ENCODE measurements at places on chromosomes 4 and X.

DNA sequence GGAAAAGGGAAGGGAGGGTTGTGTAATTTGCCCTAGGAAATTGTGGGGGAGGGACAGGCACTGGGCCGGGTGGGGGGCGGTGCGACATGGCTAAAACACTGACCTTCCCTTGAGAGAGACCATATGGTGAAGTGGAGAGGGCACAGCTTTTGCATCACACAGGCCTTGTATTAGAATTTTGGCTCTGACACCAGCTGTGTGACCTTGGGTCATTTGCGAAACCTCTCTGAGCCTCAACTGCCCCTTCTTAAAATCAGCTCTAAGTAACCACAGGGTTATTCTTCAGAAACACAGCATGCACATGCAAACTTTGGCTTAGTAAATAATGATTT is 25.8 kb downstream of the PDGFRA start:
- peak; percentile 43 for DNase-seq

DNA sequence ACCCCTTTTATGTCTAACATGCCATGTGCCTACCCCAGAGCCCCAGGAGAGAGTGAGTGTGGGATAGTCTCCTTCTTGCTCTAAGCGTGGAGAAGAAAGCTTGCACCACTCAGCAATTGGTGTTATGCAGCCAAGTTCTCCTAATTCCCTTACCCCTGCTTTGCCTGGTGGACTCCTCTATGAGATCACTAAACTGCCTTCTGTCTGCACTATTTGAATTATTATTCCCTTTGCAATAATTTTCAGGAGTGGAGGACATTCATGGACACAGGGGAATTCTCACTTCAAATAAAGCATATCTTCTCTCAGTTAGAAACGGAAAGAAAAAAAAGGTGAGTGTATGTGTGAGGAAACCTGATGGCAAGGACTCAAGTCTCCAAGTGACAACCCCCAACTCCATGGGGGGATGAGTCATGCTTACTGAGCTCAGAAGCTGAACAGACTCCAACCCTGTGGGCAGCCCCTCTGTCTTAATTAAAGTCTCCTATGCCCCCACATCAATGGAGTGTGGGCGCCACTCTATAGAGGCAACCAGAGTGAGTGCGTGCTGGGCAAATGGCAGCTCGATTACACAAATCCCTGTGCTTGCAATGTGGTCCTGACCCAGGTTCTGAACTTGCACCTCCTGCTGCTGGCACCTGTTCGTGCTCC is 381.9 kb downstream of the RAB28 start:
- DNase-seq = no peak

GRCh38 chr4:98544818-98545414 is 113.5 kb downstream of the TSPAN5 start:
- no peak for DNase-seq

DNA sequence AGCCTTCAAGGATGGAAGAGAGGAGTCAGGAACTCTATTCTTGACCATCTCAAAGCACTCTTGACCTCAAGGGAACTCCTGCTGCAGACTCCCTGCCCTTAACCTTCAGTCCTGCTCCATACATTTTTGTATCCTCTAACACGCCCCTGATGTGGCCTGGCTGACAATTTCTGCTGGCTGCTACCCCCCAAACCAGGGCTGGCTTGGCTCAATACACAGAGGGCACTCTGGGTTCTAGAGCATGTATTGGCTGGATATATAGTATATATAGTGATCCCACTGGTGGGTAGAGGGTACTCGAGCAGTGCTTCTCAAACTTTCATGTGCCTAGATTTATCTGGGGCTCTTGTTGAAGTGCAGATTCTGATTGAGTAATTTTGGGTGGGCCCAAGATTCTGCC is 101.9 kb downstream of the SMIM20 start:
- DNase-seq = no peak

- DNase-seq = no peak
Observed at GRCh38 chr4:25028851-25029250, 1.9 kb downstream of the LGI2 start.

DNA sequence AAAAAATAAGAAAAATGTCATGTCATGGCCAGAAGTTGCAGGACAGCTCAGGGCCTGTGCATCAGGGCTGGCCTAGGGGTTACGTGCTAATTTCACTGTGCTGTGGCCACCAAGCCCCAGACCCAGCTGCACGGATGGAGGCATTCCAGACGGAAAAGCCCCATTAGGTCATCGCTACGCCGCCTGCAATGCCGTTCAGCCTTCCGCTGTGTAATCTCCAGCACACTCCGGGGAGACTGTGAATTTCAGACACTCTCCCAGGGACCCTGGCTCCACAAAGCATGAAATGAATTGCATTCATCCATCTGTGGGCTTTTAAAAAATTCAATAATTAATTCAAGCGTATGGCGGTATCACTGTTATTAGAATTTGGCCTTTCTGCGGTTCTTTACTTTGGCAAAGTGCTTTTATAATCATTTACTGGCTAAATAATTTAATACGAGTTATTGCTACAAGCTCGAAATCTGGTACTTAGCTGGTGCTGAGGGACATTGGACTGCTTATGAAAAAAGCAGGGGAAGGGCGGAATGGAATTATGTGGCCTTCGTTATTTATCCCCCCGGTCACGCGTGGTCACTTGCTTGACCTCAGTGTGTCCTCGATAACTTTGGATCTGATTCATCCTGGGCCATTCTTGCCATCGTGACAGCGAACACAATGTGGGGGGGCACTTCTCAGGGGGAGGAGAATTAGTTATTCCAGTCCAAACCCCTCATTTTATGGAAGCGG is 9.0 kb upstream of the NSG1 start:
- no peak for DNase-seq

DNA sequence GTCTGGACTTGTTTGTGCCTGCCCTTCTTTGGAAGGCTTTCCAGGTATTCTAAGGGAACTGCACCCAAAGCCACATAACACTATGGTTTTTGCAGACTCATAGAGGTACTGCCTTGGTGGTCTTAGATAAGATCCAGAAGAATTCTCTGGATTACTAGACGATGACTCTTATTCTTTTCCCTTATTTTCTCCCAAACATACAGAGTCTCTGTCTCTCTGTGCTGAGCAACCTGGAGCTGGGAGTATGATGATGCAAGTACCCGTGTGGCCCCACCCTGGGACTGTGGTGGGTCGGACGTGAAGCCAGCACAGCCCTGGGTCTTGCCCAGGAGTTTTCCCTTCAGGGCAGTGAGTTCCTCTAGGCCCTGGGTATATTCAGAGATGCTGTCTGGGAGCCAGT is 1342.4 kb upstream of the TENM3 start:
- no peak for DNase-seq

DNA sequence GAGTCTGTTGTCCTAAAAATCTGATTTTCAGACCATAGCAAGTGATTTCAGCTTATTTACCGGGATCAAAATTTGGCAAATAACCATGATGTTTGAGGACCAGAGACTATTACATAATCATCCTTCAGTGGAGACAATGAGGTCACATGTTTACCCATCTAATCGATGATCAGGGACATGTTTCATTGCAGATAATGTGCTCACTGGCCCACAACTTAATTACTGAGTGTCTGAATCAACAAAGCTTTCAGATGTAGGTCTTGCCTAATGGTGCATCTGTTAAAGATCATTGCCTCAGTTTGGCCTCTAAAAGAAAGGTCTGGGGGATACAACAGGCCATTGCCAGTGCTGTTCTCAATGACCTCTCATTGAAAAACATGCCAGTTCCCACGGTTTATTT is 42.8 kb upstream of the KLHL34 start:
- no peak for DNase-seq

DNA sequence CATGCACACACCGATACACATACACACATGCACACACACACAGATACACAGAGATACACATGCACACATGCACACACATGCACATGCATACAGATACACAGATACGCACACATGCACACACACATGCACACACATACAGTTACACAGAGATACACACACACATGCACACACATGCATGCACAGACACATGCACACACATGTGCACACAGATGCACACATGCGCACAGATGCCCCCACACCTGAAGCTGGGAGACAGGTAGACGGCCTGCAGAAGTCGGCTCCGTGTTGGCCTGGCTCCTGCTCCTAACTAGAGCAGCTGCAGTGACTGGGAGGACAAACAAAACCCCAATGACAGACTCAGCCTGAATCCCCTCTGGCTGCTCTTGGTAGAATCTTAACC is 46.8 kb downstream of the PSAPL1 start:
- DNase-seq = peak; percentile 18

DNA sequence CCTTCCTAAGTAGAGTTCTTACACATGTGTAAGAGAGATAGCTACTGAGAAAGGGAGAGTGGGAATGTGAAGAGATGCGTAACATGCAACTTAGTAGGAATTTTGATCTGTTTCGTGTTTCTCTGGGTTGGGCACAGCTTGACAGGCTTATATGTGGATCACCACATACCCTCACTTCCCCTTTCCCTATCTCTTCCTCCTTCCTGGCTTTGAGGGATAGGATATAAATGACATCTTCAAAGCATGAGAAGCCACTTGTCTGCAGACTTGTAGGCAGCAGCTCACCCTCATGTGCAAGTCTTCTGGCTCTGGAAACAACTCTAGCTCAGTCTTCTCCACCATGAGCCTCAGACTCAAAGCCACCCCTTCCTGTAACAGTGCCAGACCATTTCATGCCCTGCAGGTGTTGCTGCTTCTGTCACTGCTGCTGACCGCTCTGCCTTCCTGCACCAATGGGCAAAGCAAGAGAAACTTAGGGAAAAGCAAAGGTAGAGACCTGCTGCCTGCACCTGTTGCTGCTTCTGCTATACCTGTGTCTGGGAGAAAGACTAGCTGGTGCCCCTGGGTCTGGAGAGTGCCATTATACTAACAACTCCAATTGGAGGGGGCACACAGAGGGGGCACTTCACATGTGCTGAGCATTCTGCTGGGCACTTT is 5.4 kb upstream of the PF4V1 start:
- DNase-seq = no peak

- no peak for DNase-seq
Observed at GRCh38 chrX:110258552-110258951, 59.3 kb downstream of the AMMECR1 start.

- DNase-seq = no peak
Observed at GRCh38 chr4:174244441-174244840, 39.0 kb downstream of the FBXO8 start.

DNA sequence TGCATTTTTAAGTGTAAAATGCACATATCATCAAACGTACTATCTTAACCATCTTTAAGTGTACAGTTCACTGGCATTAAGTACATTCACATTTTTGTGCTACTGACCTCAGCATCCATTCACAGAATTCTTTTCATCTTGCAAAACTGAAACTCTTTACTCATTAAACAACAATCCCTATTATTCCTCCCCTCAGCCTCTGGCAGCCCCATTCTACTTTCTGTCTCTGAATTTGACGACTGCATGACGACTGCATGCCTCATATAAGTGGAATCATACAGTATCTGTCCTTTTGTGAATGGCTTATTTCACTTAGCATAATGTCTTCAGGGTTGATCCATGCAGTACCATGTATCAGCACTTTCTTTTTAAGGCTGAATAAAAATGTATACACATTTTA is 38.7 kb downstream of the CNKSR2 start:
- no peak for DNase-seq

- DNase-seq = no peak
Observed at GRCh38 chr4:108170631-108171338, 2.1 kb upstream of the LEF1 start.

DNA sequence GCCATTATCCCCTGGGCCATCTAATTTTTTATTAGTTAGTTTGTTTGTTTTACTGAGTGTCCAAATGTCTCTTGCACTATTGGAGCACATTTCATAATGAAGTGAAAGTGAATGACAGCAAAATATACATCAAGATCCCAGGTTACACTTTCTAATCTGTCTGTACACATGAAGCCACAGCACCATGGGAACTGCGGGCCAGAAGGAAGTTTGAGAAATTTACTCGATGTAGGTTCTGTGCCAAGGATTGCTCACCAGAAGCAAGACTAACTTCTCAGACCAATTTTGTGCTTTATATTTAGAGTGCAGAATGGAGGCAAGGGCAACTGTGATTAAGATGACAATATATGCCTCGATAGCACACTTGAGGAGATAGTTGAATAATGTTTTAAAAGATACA is 258.0 kb downstream of the COL25A1 start:
- DNase-seq = no peak

GRCh38 chr4:65399084-65399483 is 271.2 kb downstream of the EPHA5 start:
- DNase-seq = no peak

DNA sequence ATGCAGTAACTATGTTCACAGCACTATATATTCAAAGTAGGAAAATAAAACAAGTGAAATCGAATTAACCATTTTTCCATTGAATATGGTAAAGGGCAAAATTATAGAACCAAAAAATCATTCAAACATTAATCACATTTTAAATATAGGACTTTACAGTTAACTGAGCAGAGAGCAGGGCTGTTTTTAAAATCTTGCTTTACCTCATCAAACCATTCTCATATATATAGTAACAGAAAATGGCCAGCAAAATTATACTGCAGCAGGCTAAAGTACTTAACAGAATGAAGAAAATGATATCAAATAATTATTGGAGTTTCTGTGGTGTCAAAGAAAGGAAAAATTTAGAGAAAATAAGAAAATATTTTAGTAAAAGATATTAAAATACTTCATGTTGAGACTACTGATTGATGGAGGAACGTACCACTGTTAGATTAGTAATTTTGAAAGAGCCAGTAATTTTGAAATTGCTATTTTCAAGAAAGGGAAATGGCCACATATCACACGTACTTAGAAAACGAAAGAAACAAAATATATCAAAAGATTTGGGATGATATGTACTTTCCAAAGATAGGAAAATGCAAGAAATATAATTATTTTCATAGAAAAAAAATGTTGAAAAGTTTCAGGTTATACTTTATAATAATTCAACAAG is 813.7 kb downstream of the DMD start:
- DNase-seq = no peak

DNA sequence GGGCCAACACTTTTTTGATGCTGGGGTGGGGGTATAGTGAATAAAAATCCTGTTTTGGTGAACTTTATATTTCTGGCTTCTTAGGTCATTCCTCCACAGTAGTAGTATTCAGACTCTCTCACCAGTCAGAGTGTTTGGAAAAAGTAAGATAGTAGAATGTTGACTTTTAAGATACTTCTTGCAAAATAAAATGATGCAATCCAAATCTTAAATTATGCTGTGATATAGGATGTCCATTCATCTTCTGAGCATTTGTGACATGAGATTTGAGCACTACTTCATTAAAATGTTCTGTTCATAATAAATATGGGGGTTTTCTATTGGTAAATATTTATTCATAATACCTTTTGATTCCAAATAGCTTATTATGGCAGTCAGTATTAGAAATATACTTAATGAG is 70.1 kb downstream of the BMP2K start:
- no peak for DNase-seq

DNA sequence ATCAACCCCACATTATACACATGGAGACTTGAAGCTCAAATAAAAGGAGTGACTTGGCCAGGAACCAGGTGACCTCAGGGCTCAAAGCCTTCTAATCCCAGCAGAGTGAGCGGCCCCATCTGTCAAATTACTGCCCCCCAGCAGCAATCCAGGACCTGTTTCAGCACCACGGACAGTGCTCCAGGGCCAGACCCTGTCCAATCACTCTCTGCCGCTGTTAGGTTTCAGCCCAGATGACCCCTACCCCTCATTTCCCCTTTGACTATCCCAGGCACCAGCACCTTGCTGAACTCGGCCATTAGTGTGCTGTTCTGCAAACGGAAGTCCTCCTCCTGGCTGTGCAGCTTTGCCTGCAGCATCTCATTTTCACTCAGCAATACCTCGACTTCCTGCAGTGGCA is 5.1 kb downstream of the GRIPAP1 start:
- DNase-seq = no peak

- DNase-seq = peak; percentile 11
Observed at GRCh38 chrX:78024349-78025059, 55.1 kb upstream of the PGAM4 start.

Measured in adrenal gland (tissue), 19 donors.